ENCODE measurements at places on chromosomes 5 and 9. TPM values are rescaled to one million over a fixed set of nuclear protein-coding genes. Genes with fewer than 3 reads are reported as not detected.
A peak's percentile ranks its signal among the peaks of the same experiment; 100 is the strongest.

DNA sequence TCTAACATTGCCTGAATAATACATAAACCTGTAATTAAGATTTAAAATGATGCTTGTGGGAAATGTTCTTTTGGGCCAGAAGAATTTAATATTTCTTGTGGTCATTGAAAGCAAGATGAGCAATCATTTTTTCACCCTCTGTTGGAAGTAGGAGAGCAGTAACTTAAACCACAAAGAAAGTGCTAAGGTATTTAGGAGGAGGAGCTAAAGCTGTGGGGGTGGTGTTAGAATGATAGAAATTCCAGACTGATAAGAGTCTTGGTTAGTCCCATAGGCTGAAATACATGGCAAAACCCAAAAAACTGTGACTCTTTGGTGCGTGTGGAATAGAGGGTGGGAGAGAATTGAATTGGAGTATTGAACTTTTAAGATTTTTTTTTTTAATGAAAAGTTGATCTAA is 247.0 kb downstream of the YTHDC2 start:
- no peak for DNase-seq

GRCh38 chr5:125160787-125161502 is 414.5 kb upstream of the ZNF608 start:
- DNase-seq: no peak

DNA sequence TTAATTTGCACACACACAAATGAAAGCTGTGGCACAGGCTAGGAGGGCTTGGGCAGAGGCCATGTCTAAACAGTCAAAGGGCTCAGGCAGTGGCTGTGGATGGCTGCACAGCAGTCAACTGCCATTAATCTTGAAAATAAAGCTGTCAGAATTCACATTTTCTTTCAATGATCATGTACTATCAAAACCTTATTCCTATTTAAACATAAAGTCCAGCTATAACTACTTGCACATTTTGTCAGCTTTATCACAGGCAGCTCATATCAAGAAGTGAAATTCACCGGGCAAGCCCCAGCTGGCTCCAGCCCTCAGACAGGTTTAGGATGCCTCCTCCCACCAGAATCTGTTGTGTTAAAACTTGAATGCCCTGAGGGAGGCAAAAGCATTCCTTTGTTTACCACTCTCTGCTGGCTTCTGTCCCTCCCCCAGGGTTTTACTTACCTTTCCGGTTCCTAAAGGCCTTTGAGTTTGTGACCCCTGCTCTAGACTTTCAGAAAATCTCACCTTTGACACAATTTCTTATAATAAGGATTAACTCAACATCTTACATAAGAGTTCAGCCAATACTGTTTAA is 54.9 kb upstream of the GRAMD2B start:
- DNase-seq: no peak

- DNase-seq: no peak
Measured at GRCh38 chr5:141597814-141598213, 21.0 kb downstream of the DIAPH1 start.

- no peak for DNase-seq
Measured at GRCh38 chr9:76378367-76379073, 15.7 kb downstream of the RFK start.

- peak; percentile 41 for DNase-seq
Measured at GRCh38 chr9:2489838-2490314, 131.7 kb upstream of the VLDLR start.

DNA sequence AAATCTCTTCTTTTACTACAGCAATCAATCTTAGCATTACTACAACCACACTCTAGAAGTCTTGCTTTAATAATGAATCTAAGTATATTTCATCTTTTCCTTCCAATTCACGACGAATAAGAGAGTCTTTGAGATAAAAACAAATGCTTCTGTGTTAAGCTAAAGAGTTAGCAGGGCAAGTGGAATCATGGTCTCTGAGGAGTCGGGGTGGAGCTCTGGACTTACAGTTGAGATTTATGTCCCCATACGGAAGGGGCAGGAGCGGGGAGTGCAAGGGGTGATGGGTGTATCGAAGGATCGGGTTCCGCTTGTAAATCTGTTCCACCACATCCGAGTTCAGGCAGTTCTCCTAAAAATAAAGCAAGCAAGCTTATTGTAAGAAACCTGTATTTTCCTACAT is 59.0 kb upstream of the RETREG1 start:
- peak; percentile 19 for DNase-seq

DNA sequence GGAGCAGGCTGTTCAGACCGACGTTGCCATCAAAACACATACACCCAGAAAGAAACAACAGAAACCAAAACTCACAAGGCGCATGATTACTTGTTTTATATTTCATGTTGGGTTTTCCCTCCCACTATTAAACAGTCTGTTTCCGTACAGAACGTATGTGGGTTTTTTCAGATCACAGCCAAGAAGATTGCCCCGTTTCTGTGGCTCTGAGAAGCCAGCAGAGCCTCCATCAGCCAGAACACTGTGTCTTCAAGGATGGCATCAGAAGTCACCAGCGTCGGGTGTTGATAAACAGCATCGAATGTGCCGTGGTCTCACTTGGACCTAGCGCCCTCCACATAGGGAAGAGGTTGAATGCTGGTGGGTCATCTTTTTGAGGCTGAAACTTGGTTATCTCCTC is 42.8 kb downstream of the FAM78A start:
- DNase-seq: no peak

DNA sequence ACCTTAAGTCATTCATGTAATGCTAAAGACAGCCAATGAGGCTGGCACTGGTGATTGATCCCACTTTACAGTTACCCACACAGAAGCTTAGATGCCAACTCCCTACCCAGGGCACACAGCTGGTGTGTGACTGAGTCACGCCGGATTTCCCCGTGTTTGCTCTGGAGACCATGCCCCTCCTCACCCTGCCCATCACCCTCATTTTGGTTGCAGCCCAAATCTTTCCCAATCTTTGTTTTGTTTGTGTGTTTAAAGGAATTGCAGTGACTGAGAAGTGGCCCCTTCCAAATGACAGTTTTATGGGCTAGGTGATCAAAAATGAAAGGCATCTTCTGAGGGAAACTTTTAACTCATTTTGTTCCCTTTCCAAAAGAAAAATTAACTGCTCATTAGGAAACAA is 10.9 kb downstream of the FBXL7 start:
- DNase-seq: no peak

DNA sequence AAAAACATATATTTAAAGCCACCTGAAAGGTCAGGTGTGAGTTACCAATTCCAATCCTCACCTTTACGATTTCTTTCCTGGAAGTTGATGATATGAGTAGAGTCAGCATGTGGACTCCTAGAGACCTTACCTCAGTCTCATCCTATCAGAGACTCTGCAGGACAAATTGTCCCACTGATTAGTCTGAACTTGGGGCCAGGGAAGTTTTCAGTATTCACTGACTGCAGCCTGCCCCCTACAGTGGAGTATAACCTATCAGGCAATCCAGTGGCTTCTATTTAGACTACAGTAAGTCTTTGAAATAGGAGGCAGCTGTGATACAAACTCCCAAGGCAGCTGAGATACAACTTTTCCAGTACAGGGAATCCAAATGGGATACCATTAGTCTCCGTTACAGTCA is 449.4 kb upstream of the CDH10 start:
- DNase-seq: no peak

DNA sequence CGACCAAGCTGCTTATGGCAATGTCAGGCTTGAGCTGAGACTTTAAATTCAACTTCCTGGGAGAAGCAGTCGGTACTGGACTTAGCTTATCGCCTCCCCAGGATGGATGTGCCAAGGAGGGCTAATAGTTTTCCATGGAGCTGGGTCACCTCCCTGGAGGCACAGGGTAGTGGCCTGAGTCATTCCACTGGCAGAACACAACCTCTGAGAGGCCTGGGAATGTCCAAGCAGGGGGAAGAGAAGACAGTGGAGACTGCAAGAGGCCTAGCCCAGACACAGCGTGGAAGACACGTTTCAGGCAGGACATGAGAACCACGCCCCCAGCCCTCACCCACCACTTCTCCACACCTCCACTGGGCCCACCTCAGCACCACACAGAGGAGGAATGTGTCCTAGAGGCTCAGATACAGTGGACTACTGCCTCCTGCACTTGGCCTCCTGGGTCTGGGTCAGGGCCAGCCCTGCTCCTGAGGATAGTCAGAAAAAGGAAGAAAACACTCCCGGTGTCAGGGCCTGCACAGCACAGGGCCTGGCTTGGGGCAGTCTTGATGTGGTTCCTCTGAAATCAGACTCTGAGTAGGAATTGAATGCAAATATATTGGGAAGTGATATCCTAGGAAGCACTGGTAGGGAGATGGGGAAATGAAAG is 171.8 kb downstream of the FSTL4 start:
- DNase-seq: no peak

DNA sequence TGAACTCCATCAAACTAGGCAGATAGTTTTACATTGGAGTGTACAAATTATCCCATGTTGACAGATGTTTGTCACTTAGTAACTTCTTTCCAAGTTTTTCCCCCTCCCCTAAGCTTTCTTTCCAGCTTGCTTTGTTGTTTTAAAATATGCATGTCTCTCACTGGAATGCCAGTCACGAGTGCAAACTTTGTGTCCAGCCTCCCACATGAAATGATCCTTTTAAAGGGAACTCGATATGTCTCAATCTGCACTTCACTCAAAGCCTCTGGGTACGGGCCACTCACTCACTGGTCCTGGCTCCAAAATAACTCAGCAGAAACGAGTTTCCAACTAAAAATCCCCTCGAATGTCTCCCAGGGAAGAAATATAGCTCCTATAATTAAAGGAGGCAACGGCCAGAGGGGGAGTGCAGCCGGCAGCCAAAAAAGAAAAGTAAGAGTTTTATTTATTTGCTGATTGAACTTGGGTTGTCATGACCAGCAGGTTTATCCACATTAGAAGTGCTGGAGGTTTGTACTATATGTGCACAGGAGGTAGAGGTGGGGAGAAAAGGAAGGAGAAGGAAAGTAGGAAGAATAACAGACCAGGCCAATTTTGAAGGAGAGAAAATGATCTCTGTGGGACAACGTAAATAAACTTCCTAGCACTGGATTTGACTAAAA is 17.5 kb downstream of the NR2F1 start:
- no peak for DNase-seq

DNA sequence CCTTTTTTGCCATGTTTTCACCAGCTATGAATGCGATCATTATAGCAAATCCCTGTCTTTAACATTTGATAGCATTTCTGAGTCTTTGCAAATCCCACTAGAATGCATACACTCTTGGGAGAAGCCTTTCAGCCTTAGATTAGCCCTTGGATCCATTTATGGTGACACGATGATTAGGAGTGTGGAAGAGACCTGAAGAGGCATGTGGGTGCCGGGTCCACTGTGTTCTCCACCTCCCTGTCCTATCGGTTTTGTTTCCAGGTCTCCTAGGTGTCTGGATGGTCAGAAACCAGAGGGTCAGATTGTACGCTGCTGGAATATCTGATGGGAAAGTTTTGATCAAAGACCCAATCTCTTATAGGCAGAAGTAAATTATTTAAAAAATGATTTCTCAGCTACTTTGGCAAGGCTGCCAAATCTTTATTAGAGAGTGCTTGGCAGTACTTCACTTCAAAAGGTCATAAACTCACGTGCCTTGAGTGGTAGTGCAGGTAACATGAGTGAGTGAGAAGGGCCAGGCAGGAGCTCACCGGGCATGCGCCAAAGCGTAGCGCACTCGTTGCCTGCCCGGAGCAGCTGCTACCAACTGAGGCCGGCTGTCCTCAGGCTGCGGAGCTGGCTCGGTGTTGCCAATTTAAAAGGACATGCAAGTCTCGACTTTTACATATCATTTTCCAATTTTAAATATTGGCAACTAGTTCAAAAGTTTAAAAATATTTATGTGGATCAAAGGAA is 51.3 kb downstream of the PCSK5 start:
- no peak for DNase-seq

- DNase-seq: no peak
Measured at GRCh38 chr5:14216372-14216771, 73.2 kb downstream of the TRIO start.

- no peak for DNase-seq
Measured at GRCh38 chr9:34887841-34888240, 70.2 kb upstream of the PHF24 start.

GRCh38 chr5:93675460-93676450 is 65.6 kb downstream of the POU5F2 start:
- DNase-seq: no peak

- DNase-seq: no peak
Measured at GRCh38 chr5:39775797-39776365, 351.1 kb upstream of the DAB2 start.

GRCh38 chr5:112366987-112367386 is 52.1 kb downstream of the EPB41L4A start:
- peak; percentile 17 for DNase-seq

DNA sequence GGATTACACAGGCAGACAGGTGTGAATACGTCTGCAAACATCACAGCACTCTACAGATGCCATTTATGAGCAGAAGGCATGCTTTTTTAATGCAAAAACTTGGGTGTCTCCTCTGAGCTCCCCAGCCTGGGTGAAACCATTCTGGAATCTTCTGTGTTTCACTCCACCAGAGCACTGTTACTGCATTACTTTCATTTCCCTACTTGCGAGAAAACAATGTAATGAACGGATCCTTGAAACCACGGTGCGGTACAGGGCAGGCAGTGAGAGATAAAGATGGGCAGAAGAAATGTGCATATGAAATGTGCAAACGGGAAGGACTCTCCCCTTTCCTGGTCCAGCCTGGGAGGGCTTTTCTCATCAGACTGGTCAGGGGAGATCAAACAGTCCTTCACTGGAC is 584.3 kb upstream of the KLF4 start:
- DNase-seq: no peak

DNA sequence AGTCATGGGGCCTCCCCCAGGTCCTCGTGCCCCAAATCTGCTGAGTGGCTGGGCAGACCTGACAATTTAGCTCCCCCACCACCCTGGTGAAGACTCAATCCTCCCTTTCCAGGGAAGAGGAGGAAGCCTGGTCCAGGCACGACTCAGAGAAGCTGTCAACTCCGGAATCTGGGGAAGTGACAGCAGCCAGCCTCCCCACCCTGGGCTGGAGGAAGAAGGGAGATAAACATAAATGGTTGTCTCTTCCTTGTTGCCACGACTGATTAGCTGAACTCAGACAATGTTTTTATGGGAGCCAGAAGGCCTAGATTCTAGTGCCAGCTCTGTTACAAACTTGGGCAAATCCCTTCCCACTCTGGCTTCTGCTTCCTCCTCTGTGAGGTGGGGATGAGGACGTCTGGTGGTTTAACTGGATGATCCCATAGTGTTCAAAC is 15.4 kb downstream of the CCDC69 start:
- no peak for DNase-seq

CNTFR gene
- 15.8 TPM for total RNA-seq

CMBL gene
- total RNA-seq: 2.7 TPM

AGXT2 gene
- total RNA-seq: not detected

FGFR4 gene
- 10.3 TPM for total RNA-seq

DMRT3 gene
- total RNA-seq: not detected

ALDOB gene
- 101 TPM for total RNA-seq

LCN10 gene
- total RNA-seq: 4.8 TPM

FGF10 gene
- total RNA-seq: not detected

LHX6 gene
- total RNA-seq: 46.4 TPM

PRDM9 gene
- not detected for total RNA-seq

TRIM7 gene
- total RNA-seq: not detected

SPATA31A3 gene
- total RNA-seq: not detected

ZDHHC12 gene
- total RNA-seq: 75.3 TPM

CDX1 gene
- total RNA-seq: 472 TPM

TMEM203 gene
- total RNA-seq: 20.6 TPM

Data from stomach (tissue), 19 donors.